ENCODE measurements at places on chromosomes 1 and 21. TPM values are rescaled to one million over a fixed set of nuclear protein-coding genes. Genes with fewer than 3 reads are reported as not detected.
A peak's percentile ranks its signal among the peaks of the same experiment; 100 is the strongest.

GRCh38 chr1:3355894-3356826, 98.3 kb upstream of the ARHGEF16 start:
- no peak for DNase-seq
- H3K4me1 ChIP-seq: peaks cover 21% of the 10 kb centered on the region

DNA sequence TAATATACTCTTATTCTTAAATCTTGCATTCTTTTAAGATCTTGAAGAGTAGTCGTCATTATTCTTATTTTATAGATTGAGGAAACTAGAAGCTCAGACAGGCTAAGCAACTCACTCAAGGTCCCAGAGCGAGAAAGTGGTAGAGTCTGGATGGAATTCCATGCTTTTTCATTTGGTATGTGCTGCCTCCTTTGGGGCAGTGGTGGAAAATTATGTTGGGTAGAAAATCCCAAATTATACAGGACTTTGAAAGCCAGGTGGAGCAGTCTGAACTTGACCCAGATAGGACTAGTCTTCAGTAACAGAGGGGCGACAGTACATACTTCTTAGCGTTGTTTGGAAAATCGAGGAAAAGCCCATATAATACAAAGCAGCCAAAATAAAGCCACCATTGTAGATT, 205.6 kb downstream of the ATG4C start:
- no peaks in the 10 kb centered on the region for H3K27me3 ChIP-seq
- H3K4me3 ChIP-seq: no peak overlapping the region
- DNase-seq: no peak
- peaks cover 13% of the 10 kb centered on the region for H3K4me1 ChIP-seq

DNA sequence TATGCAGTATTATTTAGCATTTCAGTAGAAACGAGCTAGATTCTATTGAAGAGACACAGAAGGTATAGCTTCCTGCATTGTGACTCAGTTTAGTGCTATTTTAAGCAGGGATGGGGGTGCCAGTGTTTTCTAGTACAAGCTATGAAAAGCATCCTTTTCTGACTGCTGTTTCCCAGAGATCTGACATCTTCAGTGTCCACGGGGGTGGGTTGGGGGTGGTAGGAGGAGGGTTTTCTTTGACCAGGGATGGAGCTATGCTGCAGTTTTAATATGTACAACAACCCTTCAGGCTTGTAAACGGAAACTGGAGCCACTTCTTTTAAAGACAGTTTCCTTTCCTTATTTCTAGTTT, 2.7 kb upstream of the NEGR1 start:
- no peak for DNase-seq
- H3K27me3 ChIP-seq: peaks cover 16% of the 10 kb centered on the region
- H3K36me3 ChIP-seq: no peaks in the 10 kb centered on the region

GRCh38 chr1:3652548-3653285, 401 bp downstream of the TP73 start:
- DNase-seq: peak; percentile 56
- H3K4me1 ChIP-seq: peaks cover 10% of the 10 kb centered on the region
- peaks cover 68% of the 10 kb centered on the region for H3K27me3 ChIP-seq
- no peaks in the 10 kb centered on the region for H3K36me3 ChIP-seq
- peak overlapping the region; percentile 55 for H3K4me3 ChIP-seq

DNA sequence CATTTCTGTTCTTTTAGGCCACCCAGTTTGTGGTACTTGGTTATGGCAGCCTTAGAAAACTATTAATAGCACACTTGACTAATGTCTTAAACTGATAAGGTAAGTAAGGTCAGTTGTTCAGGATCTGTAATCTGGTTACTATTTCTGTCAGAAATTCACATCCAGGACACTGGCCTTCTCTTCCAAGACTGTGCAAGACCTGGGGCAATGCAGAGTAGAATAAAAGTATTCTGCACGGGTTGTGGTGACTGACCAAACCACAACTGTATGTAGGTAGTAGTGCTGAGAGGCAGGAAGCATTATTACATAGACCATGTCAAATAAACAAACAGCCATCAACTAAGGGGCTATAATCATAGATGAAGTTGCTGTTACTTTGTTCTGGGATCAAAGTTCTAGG, 46.7 kb downstream of the WARS2 start:
- H3K4me1 ChIP-seq: peaks cover 6% of the 10 kb centered on the region
- no peak overlapping the region for H3K4me3 ChIP-seq
- no peaks in the 10 kb centered on the region for H3K36me3 ChIP-seq
- DNase-seq: no peak

DNA sequence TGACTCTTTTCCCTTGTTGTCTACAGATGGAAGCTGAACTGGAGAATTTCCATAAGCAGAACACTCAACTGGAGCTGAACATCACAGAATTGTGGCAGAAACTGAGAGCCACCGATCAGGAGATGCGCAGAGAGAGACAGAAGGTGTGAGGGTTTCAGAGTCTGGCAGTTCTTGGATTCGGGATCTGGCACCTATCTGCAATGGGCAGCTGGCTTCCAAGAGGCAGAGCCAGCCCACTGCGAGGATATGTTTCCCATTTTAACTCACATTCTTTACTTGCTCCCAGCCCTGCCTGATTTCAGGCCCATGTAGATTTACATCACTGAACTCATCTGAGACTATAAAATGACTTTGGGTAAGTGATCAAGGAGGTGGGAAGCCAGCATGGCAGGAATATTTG, 37.3 kb upstream of the TMEM125 start:
- H3K4me1 ChIP-seq: peaks cover 16% of the 10 kb centered on the region
- H3K36me3 ChIP-seq: no peaks in the 10 kb centered on the region
- no peak overlapping the region for H3K4me3 ChIP-seq
- DNase-seq: no peak
- H3K27ac ChIP-seq: no peak overlapping the region
- H3K27me3 ChIP-seq: no peaks in the 10 kb centered on the region

DNA sequence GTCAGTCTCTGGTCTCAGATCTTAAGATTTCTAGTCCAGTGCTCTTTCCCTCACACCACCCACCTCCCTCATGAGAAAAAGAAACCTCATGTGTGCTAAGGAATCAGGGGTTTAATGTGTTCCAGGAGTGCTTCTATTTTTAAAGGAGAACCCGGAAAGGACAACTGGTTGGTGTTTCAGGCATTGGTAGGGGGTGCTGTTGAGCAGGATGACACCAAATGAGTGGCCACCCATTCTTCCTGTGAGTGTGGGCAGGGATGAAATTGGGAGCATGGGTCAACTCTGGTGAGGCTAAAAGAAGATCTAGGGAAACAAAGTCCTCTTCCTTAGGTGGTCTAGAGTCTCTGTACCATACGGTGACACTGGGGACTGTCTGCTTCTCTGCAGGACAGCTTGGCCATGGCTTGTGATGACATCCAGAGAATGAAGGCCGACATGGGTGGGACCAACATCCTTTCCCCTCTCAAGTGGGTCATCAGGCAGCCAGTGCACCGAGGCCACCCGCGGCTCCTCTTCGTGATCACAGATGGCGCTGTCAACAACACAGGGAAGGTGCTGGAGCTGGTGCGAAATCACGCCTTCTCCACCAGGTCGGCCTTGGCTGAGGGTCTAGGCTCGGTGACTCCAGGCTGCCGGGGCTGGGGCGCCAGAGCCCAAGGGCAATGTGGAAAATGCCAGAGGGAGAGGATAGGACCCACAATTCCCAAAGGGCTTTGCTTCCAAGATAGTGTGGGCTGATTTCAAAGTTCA, 39.3 kb downstream of the VWA5B1 start:
- no peak overlapping the region for H3K27ac ChIP-seq
- DNase-seq: peak; percentile 32
- no peak overlapping the region for H3K4me3 ChIP-seq
- peaks cover 9% of the 10 kb centered on the region for H3K4me1 ChIP-seq
- no peaks in the 10 kb centered on the region for H3K27me3 ChIP-seq
- H3K36me3 ChIP-seq: no peaks in the 10 kb centered on the region

GRCh38 chr1:225882694-225883615, 775 bp upstream of the TMEM63A start:
- H3K27ac ChIP-seq: peak overlapping the region; percentile 53
- peak overlapping the region; percentile 77 for H3K4me3 ChIP-seq
- H3K4me1 ChIP-seq: peaks cover 48% of the 10 kb centered on the region
- H3K36me3 ChIP-seq: peaks cover 6% of the 10 kb centered on the region

- H3K27me3 ChIP-seq: no peaks in the 10 kb centered on the region
- H3K36me3 ChIP-seq: no peaks in the 10 kb centered on the region
- H3K27ac ChIP-seq: no peak overlapping the region
Measured at GRCh38 chr1:75198761-75199160, 64.6 kb downstream of the LHX8 start.

GRCh38 chr1:175482071-175482451, 261.3 kb downstream of the TNR start:
- no peaks in the 10 kb centered on the region for H3K4me1 ChIP-seq
- no peaks in the 10 kb centered on the region for H3K36me3 ChIP-seq
- DNase-seq: no peak
- H3K4me3 ChIP-seq: no peak overlapping the region
- no peak overlapping the region for H3K27ac ChIP-seq

ZNF691 gene
- total RNA-seq: 18.5 TPM

SPAG17 gene
- total RNA-seq: 0.71 TPM

TSACC gene
- 2.7 TPM for total RNA-seq

All from WTC11 (cell line).